SK-N-SH treated with all-trans-retinoic acid at 6 μM for 48 hours (cell line): ENCODE measurements at places on chromosomes 3 and 15.

DNA sequence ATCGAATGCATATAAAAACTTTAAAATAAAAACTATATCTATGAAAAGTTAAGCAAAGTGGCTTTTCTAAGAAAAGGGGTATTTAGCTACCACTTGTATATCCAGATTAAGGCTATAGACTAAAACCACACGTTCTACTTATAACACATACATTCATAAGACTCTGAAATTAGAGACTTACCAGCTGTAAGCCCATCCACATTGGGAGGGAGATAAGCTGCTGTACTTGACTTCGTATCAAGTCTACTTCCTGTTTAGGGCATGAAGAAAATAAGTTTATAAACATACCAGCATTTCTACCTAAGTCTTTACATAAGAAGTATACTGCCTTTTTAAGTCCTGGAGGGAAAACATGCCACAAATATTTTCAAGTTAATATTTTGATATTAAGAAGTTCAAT lies 27.7 kb downstream of the AQR start:
- no peak for ATAC-seq

GRCh38 chr3:100370756-100371155 lies 30.1 kb downstream of the TOMM70 start:
- no peak for ATAC-seq

DNA sequence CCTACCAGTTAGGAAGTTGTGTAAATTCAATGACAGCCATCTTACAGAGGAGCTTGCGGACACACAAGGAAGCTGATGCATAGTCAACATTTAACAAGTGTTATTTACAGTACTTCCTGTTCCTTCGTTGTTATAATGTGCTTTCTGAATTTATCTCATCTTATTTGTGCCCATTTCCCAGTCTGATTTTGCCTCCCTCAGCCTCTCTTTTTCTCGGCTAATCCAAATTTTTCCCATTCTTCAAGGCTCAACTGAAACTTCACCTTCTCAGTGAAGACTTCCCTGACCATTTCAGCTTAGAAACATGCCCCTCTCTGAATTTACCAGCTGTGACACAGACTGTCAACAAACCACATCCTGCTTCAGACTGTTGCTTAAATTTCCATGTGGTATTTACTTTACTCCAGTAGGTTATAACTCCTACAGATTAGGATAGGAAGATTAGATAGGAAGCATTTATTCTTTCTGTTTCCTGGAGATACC lies 55.7 kb upstream of the CP start:
- no peak for ATAC-seq

- no peak for ATAC-seq
These were observed 50.4 kb downstream of the GHSR start for GRCh38 chr3:172397716-172398405.

DNA sequence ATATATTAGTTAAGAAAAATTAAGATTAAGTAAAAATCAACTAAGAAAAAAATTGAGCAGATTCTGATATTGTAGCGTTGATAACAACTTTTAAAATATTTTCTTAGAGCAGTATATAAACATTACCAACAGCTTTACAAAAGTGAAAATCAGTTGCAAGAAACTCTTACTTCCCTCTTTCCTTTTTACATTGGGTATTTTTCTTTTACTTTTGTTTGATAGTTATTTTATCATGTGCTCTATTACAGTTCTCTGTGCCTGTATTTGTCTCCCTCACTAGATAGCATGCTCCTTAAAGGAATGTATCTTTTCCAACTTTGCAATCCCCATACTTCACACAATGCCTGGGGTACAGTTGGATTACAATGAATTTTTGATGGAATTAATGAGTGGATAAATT lies 87.5 kb upstream of the P3H2 start:
- no peak for ATAC-seq

DNA sequence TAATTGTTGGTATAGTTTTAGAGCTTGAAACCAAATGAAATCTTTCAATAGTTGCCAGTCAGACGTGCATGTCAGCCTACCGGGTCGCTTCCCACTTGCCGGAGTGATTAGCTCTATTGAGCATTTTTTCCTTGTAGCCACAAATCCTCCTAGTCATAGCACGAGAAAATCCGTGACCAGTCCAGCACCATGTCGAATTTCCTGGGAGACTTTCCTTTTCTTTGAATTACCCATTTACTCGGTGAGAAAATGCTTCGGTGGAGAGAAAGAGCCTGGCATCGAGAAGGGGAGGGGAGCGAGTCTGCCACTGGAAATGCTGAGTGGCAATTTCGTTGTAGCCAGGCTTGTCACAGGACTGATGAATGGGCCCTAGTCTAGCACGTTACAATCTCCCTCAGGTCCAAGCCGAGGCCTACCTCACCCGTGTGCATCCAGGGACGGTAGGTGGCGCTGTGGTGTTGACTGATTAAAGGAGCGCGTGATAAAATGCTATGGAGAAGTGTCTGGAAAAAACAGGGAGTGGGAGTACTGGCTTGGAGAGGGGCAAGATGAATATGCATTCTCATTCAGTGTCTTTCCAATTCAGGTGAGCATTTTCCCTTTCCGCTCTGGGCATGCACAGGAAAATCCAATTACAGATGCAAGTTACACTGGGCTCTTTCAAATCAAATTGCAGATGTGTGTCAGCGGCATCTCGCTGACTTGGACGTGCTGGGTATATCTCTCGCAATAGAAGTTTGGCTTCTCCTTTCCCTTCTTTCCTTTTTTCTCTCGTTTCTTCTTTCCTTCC lies 238.8 kb downstream of the EDEM1 start:
- ATAC-seq = peak; percentile 99

DNA sequence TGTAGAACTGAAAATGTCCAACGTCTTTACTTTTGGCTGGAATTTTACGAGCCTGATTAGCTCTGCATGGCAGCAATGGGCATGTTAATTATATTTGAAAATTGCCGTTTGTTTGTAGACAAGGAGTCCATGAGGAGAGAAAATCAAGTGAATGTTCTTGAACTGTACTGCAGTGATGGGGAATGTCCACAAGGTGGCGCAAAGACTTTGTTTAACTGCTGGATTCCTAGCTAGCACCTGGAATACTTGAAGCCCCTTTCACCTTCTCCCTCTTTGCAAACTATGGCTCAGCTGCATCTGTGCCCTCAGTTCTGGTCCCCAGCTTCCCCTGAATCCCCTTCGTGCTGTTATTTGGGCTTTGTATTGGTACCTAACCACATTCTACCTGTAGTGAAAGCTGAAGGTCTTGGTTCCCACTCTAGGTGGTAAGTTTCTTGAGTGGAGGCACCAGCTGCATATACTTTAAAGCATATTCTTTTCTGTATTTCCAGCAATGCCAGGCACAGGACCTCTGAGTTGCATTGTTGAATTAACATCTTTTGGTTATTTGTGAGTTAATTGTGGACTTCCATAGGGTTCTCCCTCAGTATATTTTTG lies 25.3 kb downstream of the EXOG start:
- peak; percentile 52; the same call in 2 of the 3 replicates for ATAC-seq

DNA sequence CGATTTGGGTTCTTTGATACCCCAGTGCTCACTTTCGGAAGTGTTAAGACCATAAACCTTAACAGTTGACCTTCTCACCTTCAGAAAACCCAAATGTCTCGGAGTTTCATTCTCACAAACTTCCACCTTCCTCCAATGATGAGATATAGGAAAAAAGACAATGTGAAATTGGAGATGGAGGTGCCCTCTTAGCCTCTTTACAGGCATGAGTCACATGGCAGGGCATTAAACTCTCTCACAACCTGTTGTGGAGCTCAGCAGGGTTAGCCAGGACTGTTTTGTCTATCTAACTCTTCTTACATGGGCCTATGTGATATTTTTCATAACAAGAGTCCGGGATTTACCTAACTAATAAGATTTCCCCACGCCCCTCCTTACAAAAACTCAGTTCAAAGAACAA lies 10.7 kb downstream of the AGTR1 start:
- ATAC-seq = 0 out of 3 replicates have a peak, but pooled peaks have one; percentile 37

DNA sequence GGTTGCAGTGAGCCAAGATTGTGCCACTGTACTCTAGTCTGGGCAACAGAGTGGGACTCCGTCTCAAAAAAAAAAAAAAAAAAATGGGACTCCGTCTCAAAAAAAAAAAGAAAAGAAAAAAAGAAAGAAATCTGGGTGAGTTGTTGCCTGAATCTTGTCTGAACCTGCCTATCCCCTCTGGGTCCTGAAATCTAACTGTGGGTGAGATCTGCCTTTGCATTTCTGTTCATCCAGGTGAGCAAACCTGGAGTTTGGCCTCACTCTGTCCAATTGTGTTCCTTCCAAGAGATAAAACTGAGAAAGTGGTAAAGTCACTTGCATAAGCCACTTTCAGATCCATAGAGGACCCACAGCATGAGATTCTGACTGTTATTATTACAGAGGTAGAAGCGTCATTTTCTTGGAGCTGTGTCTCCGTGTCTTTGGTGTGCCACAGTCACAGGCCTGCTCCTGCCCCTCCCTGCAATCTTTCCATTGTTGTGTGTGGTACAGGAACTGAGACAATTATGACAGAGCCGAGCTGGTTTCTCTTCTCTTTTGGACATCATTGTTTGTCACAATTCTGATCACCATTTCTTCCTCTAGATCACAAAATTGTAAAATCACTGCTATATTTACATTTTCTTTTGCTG lies 235.9 kb downstream of the LPP start:
- ATAC-seq = no peak; the same call in 2 of the 3 replicates
